IMR-90 (cell line): ENCODE measurements at places on chromosomes 1 and 21. TPM values are rescaled to one million over a fixed set of nuclear protein-coding genes. Genes with fewer than 3 reads are reported as not detected.

DNA sequence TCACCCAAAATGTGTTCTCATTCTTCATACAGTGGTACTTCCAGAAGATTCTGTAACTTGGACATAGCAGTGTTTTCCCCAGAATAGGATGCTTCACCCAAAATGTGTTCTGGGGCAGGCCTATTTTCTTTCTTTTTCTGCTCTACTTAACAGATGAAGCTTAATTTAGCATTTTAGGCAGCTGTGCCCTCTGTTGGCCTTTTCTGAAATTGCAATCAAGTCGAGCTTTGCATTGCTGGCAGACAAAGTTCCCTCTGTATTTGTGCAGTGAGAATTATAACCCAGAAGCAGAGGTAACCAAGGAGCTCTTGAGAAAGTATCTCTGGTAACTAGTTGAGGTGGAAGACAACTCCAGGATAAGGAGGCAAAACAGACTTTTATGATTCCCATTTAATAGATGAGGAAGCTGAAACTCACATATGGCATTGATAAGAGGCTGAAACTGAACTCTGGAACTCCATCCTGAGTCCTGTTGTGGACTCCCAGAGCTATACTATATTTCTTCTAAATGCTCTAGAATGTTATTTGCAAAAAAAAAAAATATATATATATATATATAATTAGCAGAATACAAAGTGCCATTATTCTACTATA, 50.3 kb upstream of the L1TD1 start:
- no peaks in the 10 kb centered on the region for H3K36me3 ChIP-seq
- no peaks in the 10 kb centered on the region for H3K27me3 ChIP-seq
- no peaks in the 10 kb centered on the region for H3K4me1 ChIP-seq

GRCh38 chr1:110106013-110106941, 6.0 kb upstream of the UBL4B start:
- H3K27ac ChIP-seq, result no peak overlapping the region
- DNase-seq, result peak; percentile 69
- peaks cover 46% of the 10 kb centered on the region for H3K27me3 ChIP-seq
- H3K36me3 ChIP-seq, result no peaks in the 10 kb centered on the region

- H3K36me3 ChIP-seq, result peaks cover 3% of the 10 kb centered on the region; the same call in 1 of the 2 replicates
- H3K27me3 ChIP-seq, result no peaks in the 10 kb centered on the region
- H3K27ac ChIP-seq, result peak overlapping the region; percentile 86
- DNase-seq, result peak; percentile 65
Measured at GRCh38 chr1:181089676-181090544, 1.4 kb downstream of the IER5 start.

DNA sequence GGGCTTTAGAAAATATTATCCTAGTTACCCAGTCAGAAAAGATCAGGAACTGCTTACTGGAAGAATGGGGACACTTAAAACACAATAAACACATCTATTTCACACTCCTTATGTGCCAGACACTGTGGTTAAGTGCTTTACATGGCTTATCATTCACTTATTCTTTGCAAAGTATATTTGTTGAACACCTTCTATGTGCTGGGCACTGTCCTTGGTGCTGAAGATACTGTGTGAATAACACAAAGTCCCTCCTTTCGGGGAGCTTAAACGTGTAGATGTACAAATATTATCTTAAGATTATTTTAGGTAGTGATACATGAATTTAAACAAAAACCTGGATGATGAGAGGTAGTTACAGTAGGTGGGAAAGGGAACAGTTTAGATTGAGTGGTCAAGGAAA, 169.3 kb downstream of the ST6GALNAC5 start:
- no peaks in the 10 kb centered on the region for H3K4me1 ChIP-seq
- DNase-seq, result peak; percentile 56
- H3K27ac ChIP-seq, result no peak overlapping the region
- no peak overlapping the region for H3K4me3 ChIP-seq
- peaks cover 4% of the 10 kb centered on the region; the same call in 1 of the 2 replicates for H3K27me3 ChIP-seq

DNA sequence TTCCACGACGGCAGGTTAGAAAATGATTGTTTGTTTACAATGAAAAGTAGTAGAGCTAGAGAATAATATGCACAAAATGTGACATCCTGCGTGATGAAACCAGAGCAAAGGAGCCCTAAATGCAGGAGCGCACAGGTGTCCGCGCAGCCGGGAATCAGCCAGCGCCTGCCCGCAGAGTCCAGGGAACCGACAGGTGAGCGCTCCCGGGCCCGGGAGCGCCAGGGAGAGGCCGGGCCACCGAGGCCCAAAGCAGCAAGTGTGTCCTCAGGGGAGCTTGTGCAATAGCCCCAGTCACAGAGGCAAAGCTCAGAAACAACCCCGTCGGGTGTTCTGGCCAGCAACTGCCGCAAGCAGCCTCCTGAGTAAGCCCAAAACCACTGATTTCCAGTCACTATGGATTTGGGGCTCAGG, 789 bp upstream of the GALE start:
- DNase-seq, result no peak
- peaks cover 21% of the 10 kb centered on the region for H3K36me3 ChIP-seq
- peak overlapping the region; percentile 75; the same call in 1 of the 2 replicates for H3K27ac ChIP-seq
- peak overlapping the region; percentile 54 for H3K4me3 ChIP-seq
- no peaks in the 10 kb centered on the region for H3K27me3 ChIP-seq
- H3K4me1 ChIP-seq, result peaks cover 7% of the 10 kb centered on the region; the same call in 1 of the 2 replicates

VHLL gene
- 0.28 TPM in 1 of 2 replicates, not detected in the other for total RNA-seq

- no peak overlapping the region for H3K4me3 ChIP-seq
- H3K36me3 ChIP-seq, result peaks cover 45% of the 10 kb centered on the region
- H3K4me1 ChIP-seq, result no peaks in the 10 kb centered on the region; the same call in 1 of the 2 replicates
- no peak overlapping the region for H3K27ac ChIP-seq
- DNase-seq, result peak; percentile 44
Measured at GRCh38 chr21:37130971-37131370, 57.9 kb downstream of the TTC3 start.

GRCh38 chr1:240073097-240073496, 18.6 kb upstream of the FMN2 start:
- H3K27ac ChIP-seq, result no peak overlapping the region
- H3K27me3 ChIP-seq, result no peaks in the 10 kb centered on the region
- H3K36me3 ChIP-seq, result no peaks in the 10 kb centered on the region
- no peak overlapping the region for H3K4me3 ChIP-seq

DNA sequence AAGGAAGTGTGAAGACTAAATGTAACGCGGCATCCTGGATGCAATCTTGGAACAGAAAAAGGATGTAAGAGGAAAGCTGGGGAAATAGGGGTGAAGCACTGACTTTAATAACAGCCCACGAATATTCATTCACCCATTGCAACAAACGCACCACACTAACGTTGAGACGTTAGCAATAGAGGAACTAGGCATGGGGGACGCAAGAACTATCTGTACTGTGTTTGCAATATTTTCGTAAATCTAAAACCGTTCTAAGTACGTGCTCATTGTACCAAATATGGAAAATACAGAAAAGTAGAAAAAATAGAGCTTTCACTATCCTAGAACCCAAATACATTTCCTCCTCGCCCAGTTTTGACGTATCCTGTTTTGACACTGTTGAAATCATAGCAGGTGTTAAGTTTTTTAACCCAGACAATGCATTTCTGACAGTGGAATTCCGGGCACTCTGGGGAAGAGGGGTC, 3.9 kb downstream of the LAPTM5 start:
- H3K36me3 ChIP-seq, result no peaks in the 10 kb centered on the region
- H3K4me1 ChIP-seq, result peaks cover 7% of the 10 kb centered on the region
- no peak overlapping the region for H3K27ac ChIP-seq
- no peak overlapping the region for H3K4me3 ChIP-seq

GRCh38 chr1:239998312-239998649, 93.4 kb upstream of the FMN2 start:
- no peak overlapping the region for H3K27ac ChIP-seq
- H3K27me3 ChIP-seq, result peaks cover 46% of the 10 kb centered on the region
- peak overlapping the region; percentile 50; the same call in 1 of the 2 replicates for H3K4me3 ChIP-seq
- DNase-seq, result no peak

PLPPR4 gene
- total RNA-seq, result 6.4 and 7.0 TPM in 2 replicates

KCNJ9 gene
- total RNA-seq, result not detected in 2 replicates

DNA sequence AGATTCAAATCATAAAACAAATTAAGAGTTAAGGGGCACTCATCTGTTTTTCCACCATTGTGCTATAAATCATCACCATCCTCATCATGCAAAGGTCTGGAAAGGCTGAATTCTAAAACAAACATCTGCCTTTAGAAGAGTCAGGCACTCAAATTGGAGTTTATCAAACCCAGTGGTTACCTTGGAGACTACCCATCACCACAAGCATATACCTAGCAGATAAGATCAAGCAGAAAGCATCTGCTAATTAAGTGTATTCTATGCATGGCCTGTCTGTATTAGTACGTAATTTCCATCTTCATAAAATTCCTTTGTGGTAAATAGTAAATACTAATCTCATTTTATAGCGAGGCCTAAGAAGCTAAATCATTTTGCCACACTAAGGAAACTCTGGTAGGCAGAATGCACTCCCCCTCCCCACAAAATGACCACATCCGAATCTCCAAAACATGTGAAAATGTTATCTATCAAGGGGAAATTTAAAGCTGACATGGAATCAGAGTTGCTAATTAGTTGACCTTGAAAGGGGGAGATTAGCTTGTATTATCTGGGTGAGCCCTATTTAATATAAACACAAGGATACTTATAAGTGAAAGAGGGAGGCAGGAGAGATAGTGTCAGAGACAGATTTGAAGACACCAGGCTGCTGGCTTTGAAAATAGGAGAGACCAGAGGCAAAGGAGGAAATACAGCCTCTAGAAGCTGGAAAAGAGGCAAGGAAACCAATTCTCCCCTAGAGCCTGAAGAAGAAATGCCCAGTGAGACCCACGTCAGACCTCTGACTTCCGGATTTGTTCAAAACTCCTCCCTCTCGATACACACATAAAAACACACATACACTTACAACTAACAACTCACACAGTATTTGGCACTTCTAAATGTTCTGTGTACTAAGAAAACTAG, 23.2 kb downstream of the ARID4B start:
- no peaks in the 10 kb centered on the region for H3K27me3 ChIP-seq
- peaks cover 12% of the 10 kb centered on the region for H3K4me1 ChIP-seq
- 0 out of 2 replicates have a peak, but pooled peaks cover 1% of the 10 kb centered on the region for H3K36me3 ChIP-seq
- no peak overlapping the region for H3K4me3 ChIP-seq

DNA sequence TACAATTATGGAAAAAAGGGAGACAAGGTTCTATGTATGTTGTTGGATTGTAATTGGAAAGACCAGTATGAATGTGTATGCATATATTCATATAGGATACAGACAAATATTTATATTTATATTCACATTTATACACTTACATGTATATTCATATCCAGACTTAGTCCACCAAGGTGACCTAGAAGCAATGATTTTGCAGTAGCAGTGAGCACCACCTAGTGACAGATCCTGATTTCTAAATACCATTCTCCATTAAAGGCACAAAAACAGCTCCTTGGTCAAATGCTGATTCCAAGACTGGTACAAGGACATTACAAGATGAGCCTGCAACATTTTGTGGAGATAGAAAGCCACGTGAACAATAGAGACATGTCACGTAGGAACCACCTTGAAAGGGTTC, 153.4 kb downstream of the SDCCAG8 start:
- H3K4me1 ChIP-seq, result no peaks in the 10 kb centered on the region
- no peak overlapping the region for H3K4me3 ChIP-seq
- H3K36me3 ChIP-seq, result no peaks in the 10 kb centered on the region

DNA sequence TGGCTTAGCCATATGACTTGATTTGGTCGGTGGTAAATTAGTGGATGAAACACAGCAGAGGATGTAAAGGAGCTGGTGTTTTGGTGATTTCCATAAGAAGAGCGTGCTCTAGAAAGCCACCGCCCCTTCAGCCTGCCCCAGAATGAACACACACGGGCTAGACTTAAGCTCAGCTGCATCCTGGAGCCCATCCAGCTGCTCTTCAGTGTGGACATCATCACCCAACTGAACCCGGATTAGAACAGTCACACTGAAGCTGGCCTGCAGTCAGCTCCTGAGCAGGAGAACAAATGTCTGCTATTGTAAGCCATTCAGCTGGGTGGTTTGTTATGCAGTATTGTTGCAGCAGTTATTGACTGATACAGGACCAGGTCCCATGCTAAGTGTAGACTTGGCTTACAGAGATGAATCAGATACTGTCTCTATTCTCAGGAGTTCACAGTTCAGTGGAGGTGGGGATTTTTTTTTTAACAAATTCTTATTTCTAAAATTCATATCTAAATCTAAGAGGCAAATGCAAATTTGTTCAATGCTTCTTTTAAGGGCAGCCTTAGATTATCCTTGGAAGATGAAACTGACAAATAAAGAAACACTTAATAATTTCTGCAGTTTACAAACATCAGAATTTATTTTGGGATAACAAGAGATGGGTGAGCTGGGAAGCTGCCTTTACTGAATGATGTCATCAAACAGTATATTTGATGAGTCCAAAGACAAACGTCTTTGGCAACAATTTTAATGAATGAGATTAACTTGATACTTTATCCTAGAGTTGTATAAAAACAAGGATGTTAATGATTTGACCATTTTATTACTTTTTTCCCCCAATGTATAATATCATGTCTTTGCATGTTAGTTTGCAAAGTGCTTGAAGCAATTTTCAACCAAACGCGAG, 251.2 kb downstream of the TRABD2B start:
- H3K27me3 ChIP-seq, result no peaks in the 10 kb centered on the region
- H3K36me3 ChIP-seq, result no peaks in the 10 kb centered on the region
- H3K4me3 ChIP-seq, result no peak overlapping the region
- no peak overlapping the region for H3K27ac ChIP-seq
- H3K4me1 ChIP-seq, result no peaks in the 10 kb centered on the region
- no peak for DNase-seq

GRCh38 chr1:19613171-19613703, 30.9 kb upstream of the NBL1 start:
- H3K27me3 ChIP-seq, result no peaks in the 10 kb centered on the region
- no peak for DNase-seq
- no peak overlapping the region for H3K27ac ChIP-seq
- H3K36me3 ChIP-seq, result peaks cover 4% of the 10 kb centered on the region; the same call in 1 of the 2 replicates
